ENCODE measurements at places on chromosomes 13 and 19.

DNA sequence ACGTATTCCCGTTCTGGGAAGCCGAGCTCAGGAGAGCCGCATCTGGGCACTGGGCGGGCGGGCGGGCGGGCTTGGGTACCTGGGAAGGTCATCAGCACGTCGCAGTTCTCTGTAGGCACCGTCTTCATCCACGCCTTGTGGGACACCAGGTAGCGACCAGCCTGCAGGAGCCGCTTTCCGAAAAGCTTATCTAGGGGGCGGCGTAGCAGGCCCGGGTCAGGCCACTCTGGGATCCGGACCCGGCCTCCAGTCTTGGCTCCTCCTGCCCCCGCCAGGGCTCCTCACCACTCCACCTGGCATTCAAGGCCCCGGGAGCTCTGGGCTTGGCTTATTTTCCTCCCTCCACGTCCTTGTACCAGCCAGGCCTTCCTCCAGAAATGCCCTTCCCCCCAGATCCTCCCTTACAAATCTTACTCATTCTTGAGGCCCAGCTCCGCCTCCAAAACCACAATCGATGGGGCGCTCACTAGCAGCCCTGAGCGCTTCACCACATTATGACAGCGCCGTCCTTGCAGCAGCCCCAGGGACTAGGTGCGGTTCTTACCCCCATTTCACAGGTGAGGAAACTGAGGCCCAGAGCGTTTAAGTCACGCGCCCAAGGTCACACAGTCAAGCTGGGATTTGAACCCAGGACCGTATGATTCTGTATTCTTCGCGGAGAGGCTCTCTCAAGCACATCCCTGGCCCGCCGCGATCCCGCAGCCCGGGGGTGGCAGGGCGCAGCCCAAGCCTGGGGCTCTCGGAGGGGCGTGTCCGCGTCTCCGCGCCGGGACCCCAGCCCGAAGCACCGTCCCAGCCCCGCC, 843 bp downstream of the ANO8 start:
- DNase-seq, result no peak

DNA sequence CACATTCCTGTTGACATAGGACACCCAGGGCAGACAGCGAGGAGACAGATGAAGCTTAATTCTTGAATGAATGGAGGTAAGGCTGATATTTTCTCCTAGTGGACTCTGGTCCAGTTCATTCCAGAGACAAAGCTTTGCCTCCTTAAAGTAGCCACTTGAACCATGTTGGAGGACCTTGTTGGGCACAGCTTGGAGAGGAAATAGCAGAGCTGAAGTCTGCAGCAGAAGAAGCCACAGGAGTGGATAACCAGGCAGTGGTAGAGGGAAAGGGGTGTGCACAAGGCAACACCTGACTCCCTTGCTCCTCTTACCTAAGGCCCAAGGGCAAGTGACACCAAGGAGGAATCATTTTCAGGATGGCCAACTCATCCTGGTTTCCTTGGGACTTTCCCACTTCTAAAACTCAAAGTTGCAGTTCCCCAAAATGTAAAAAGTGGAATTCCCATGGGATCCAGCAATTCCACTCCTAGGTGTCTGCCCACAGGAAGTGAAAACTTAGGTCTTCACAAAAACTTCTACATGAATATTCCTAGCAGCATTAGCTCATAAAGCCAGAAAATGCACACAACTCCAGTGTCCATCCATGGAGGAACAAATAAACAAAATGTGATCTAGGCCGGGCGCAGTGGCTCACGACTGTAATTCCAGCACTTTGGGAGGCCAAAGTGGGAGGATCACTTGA, 6.6 kb upstream of the RFX2 start:
- no peak for DNase-seq

DNA sequence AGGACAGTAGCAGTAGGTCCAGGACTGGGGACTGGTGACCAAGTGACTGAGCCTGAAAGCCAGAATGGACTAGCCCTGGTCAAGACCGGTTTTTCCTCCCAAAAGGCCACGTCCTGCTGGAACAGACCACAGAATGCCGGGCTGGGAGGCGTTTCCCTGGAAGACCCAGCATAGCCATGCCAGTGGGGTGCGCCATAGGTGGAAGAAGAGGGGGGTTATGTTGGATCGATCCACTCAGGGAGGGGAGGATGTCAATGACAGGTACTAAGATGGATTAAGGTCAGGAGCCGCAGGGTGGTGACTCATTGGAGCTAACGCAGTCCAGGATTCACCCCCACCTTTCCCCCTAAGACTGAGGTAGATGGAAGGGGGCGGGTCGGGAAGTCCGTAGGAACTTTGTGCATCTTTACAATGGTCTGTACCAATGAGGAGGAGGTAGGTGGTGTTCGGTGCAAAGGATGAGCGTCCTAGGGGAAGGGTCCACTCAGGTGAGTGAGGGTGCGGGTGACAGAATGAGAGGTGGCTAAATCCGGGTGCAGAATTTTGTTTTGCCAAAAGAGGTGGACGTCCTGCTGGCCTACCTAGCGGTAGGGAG, 21.0 kb downstream of the VASP start:
- DNase-seq, result no peak

DNA sequence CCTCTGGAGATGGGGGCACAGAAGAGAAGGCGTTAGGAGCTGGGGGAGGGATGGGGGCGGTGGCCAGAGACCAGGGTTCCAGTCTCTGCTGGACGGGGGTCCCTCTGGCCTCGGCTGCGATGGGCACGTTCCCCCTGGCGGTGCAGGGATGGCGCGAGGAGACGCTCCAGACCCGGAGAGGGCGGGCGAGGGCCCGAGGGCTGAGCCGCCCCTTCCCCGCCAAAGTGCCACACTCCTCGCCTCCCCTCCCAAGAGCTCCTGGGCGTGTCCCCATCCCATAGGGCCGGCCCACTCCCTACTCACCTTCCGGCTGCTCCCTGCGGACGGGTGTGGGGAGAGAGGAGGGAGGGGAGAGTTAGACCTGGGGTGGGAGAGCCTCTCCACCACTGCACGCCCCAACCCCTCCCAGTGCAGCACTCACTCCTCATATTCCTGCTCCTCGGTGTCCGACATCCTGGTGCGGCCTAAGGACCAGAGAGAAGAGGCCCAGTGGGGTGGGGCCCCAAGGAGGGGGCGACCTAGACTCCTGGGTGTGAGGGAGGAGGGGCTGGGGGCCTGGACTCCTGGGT, 2.2 kb downstream of the TNNT1 start:
- DNase-seq, result no peak

DNA sequence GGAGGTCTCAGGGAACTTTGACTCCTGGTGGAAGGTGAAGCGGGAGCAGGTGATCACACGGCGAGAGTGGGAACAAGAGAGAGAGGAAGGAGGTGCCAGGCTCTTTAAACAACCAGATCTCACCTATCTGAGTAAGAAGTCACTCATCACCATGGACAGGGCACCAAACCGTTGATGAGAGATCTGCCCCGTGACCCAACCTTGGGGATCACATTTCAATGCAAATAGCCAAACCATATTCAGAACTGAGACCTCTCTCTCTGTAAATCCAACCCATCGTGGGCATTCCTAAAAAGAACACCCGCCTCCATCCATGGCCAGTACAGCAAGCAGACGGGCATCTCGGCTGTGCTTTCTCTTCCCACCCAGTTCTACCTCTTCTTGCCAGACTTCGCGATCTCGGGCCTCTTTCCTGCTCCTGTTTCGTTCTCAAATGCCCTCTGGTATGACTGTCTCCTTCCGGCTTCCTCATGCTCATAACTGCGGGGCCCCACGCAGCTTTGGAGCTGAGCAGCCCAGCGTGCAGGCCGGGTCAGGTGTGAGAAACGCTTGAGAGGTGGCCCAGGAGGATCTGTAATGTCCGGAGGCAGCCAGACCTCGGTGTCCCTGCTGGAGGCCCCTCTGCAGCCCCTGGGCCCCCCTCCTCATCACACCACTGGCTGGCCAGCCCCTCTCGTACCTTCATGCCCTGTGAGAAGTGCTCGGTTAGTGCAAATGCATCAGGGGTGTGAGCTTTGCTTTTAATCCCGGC, 97.0 kb upstream of the GPR183 start:
- DNase-seq, result no peak

- DNase-seq, result no peak
These were observed 33.8 kb upstream of the GARRE1 start for GRCh38 chr19:34220472-34221063.

- no peak for DNase-seq
These were observed 384.3 kb downstream of the EFNB2 start for GRCh38 chr13:106151056-106151699.

- no peak for DNase-seq
These were observed 85.7 kb downstream of the PTPRS start for GRCh38 chr19:5254944-5255343.

GRCh38 chr19:46524308-46524707, 28.6 kb upstream of the PNMA8B start:
- DNase-seq, result no peak

- DNase-seq, result no peak
These were observed 64.6 kb downstream of the SLC7A1 start for GRCh38 chr13:29530901-29531300.

- no peak for DNase-seq
These were observed 56.8 kb upstream of the KLF12 start for GRCh38 chr13:74190999-74191398.

- DNase-seq, result no peak
These were observed 1074.3 kb upstream of the SLC10A2 start for GRCh38 chr13:104140552-104140951.

DNA sequence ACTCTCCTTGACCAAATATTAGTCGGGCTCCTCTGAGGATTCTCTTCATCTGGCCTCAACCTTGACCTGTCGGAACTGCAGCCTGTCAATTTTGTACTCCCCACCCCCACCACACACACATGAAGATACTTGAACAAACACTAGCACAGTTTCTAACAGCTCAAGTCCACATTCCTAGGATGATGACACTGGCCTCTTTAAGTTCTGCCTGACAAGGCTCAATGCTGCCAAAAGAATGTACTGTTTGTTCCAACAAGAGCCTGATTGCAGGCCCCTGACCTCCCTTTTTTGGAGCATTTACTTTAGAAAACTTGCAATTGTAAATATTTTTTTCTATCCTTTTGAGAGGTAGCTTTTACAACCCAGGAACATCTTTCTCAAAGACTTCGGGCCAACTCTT, 169.2 kb upstream of the IRS2 start:
- DNase-seq, result no peak

DNA sequence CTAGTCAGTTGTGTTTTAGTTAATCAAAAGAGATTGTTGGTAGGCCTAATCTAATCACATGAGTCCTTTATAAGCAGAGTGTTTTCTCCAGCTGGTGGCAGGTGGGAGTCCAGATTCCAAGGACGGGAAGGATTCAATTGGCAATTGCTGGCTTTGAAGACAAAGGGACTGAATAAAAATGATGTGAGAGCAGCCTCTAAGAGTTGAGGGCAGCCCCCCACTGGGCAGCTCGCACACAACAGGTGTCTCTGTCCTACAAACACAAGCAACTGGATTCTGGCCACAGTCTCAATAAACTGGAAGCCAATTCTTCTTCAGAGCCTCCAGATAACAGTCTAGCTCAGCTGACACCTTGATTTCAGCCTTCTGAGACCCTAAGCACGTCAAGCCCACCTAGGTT, 915.2 kb downstream of the PCDH9 start:
- no peak for DNase-seq

GRCh38 chr19:6556043-6556449, 25.2 kb downstream of the TNFSF9 start:
- no peak for DNase-seq

DNA sequence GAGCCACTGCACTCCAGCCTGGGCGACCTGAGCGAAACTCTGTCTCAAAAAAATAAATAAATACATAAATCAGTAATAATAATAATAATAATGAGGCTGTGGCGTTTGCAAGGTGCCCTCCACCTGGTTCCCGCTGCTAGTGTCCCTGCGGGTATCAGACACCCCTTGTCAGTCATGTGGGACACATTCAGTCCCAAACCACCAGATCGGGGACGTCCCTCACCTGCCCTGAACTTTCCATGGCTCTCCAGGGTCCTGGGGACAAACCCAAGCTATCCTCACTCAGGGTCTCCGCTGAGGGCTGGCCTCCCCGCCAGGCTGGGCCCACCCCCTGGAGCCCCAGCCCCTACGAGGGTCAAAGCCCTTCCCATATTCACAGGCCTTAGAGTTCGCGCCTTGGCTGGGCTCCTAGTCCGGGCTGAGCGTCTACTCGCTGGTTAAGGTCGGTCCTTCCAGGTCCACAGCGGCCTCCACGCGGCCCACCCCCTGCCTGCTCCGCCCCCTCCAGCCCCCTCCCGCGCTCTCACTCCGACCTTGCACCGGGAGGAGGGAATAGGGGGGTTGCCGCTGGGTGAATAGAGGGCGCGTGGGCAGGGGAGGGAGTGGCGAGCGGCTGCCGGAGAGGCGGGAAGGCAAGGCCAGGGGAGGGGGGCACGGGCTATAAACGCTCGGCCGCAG, 349 bp upstream of the KISS1R start:
- no peak for DNase-seq

GRCh38 chr13:108227651-108228272, 9.6 kb downstream of the ABHD13 start:
- DNase-seq, result peak; percentile 4

GRCh38 chr19:2014731-2015607, 545 bp downstream of the BTBD2 start:
- no peak for DNase-seq

- DNase-seq, result no peak
These were observed 57.1 kb upstream of the RANBP3 start for GRCh38 chr19:6035026-6035425.

DNA sequence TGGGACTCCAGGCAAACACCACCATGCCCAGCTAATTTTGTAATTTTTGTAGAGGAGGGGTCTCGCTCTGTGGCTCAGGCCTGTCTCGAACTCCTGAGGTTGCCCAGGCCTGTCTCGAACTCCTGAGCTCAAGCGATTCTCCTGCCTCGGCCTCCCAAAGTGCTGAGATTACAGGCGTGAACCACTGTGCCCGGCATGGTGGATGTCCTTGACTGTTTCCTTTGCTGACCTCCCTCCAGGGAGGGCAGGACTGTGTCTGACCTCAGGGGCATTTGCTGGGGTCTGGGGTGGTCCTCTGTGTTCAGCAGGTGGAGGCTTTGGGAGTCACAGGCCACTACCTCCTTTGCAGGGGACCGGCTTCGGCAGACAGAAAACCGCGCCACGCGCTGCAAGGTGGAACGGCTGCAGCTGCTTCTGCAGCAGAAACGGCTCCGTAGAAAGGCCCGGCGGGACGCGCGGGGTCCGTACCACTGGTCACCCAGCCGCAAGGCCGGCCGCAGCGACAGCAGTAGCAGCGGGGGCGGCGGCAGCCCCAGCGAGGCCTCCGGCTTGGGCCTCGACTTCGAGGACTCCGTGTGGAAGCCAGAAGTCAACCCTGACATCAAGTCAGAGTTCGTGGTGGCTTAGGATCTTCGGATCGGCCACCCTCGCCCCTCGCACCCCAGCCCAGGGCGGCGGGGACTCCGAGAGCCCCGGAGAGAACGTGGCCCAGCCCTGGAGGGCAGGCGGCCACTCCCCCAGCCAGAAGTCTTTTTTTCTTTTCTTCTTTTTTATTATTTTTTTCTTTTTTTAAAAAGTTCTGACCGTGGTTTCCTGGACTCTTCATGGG, 8.5 kb downstream of the MIDN start:
- DNase-seq, result no peak

GRCh38 chr19:30407068-30407709, 35.0 kb downstream of the ZNF536 start:
- DNase-seq, result no peak

- peak; percentile 5 for DNase-seq
These were observed 1.6 kb downstream of the ZNF649 start for GRCh38 chr19:51903192-51903591.

- DNase-seq, result no peak
These were observed 64.9 kb downstream of the GADD45B start for GRCh38 chr19:2540646-2541454.

GRCh38 chr13:104764600-104764999, 1698.4 kb upstream of the SLC10A2 start:
- DNase-seq, result no peak
